ENCODE measurements at places on chromosomes 3 and 15.

DNA sequence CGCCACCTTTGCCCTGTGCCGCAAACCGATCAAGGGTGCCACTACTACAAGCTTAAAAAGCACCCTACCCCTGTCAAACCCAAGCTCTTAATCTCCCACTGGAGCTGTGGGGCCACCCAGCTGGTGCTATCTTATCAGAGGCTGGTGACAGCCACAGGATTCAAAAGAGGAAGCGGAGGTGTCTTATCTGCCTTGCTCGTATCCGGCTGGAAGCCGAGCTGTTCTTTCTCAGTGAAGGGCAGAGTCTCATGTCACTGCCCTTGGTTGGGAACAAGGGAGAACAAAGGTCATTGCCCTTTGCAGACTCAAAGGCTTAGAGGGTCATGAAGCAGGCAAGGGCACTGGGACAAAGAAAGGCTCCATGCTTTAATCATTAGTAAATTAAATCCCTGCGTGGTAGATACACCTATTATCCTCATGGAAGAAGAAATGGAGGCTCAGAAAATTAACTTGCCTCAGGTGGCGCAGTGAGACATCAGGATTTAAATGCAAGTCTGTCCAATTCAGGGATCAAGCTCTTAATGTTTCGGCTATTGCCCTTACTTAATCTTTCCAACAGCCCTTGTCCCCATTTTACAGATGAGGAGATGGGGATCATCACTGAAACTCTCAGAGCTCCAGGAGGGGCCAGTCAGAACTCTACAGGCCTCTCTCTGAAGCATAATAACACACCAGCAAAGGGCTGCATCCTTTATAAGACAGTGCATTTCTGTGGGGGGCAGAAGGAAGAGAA is 360.0 kb upstream of the PROK2 start:
- DNase-seq: no peak

DNA sequence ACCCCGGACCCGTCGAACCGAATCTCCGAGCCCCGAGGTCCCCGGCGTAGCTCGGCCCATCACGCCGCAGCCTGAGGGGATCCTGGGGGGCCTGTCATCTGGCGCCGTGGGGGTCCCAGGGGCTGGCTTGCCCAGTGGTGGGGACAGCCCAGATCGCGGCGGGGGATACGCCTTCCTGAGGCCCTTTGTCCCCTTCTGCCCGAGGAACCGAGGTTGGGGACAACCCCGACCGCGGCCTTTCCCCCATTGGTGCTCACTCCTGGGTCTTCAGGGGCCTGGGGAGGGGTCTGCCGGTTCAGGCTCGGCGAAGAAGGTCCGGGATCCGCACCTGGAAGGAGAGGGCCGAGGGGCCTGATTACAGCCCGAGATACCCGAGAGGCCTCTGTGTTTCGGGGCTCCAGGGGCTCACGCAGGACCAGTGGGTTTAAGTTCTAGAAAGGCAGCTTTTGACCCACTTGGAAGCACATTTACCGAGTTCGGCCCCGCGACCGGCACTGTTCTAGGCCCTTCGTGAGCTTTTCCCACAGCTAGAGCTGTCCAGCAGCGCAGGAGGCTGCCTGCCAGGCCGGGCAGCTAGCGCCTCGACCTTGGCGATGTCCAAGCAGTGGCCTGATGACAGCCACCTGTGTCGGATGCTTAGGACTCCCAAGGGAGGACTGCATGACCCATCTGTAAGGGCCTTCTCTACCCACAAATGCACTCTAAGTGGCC is 504 bp downstream of the ABHD2 start:
- DNase-seq: no peak

DNA sequence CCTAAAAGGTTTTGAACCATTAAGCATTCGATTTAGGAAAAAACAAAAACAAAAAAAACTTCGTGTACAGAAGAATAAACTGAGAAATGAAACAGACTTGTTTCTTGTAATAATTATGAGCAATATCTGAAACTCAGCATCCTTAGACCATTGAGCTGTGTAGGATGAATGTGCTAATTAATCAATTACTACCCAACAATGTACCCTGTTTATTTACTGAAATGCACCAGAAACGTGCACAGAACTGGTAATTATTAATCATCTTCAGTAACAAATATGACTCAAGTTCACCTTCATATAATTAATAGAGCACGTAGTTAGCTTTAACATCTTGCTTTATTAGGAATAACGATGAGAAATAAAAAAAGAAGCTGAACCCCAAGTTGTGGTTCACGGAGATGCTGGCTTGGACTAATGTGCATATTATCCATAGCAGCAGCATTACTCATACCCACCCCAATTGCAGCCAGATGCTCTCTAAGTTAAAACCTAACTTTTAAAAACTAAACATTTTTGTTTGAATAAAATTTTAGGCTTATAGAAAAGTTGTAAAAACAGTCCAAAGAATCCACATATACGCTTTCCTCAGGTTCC is 10.2 kb upstream of the C15orf61 start:
- no peak for DNase-seq

GRCh38 chr3:65953301-65953812 is 85.4 kb downstream of the MAGI1 start:
- no peak for DNase-seq

DNA sequence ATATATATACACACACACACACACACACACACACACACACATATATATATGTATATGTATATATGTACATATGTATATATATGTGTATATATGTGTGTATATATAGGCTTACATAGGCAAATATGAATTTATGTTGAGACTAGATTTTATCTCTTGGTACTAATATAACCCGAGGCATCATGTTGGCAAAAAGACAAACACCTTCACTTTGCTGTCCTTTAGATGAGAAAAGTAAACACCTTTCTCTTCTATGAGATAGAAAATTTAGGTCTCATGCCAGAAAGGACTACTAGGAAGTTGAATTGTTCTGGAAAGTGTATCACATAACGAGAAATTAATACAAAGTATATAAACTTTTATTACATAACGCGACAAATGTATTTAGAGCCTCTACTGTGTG is 19.6 kb upstream of the LEO1 start:
- DNase-seq: no peak

GRCh38 chr3:16609927-16610580 is 4.8 kb upstream of the DAZL start:
- DNase-seq: no peak
